ENCODE measurements at places on chromosomes 4 and X.

DNA sequence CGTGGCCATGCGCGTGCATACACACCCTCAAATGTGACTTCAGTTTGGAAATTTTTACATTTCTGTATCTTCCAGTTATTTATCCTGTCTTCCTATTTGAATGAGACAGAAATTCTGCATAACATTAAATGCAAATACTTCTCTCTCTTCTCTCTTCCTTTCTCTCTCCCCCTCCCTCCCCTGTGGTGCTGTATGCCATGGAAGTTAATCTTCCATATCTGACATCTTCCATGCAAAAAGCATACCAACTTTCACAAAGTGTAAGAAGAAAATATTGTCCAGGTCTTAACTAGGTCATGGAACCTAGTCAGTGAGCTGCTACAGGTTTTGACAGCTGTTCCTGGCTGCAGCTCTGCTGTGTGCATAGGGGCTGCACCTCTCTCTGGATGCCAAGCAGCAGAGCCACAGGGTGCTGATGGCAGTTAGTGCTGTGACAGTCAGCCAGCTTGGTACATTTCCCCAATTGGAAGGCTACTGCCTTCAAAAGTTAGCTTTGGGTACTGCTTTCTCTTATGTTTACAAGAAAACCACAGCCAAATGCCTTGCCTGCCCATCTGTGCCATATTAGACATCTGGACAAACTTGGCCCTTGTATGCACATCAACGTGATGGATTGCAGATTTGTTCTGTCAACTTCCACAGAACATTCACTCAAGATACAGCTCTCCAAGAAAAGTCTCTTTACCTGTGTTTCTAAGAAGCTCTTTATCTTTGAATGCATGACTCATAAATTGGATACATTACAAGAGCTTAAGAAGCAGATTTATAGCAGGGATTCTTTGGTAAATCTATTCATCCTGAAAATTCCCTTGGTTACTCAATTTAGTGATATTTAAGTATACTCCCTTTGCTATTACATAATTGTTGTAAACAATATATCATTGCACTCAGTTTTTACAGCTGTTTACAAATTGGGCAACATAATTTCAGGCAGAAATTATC lies 623.8 kb downstream of the EPHA5 start:
- DNase-seq, result no peak

DNA sequence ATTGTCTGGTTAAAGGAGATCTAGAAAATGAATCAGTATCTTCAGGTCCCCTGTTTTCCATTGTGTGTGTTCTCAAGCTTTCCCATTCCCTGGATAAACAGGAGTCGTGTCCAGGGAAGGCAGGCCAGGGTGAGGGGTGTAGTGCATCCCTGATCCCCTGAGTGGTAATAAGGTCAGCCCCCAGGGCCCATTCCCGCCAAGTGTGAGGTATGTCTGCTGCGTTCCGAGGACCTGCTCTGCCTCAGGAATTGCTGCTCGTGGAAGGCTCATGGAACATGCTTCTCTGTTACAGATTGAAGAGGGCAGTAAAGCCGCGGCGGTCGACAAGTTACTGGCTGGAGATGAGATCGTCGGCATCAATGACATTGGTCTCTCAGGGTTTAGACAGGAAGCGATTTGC lies 87.1 kb downstream of the SHROOM2 start:
- DNase-seq, result no peak

GRCh38 chr4:85393201-85393600 lies 81.7 kb upstream of the ARHGAP24 start:
- no peak for DNase-seq

DNA sequence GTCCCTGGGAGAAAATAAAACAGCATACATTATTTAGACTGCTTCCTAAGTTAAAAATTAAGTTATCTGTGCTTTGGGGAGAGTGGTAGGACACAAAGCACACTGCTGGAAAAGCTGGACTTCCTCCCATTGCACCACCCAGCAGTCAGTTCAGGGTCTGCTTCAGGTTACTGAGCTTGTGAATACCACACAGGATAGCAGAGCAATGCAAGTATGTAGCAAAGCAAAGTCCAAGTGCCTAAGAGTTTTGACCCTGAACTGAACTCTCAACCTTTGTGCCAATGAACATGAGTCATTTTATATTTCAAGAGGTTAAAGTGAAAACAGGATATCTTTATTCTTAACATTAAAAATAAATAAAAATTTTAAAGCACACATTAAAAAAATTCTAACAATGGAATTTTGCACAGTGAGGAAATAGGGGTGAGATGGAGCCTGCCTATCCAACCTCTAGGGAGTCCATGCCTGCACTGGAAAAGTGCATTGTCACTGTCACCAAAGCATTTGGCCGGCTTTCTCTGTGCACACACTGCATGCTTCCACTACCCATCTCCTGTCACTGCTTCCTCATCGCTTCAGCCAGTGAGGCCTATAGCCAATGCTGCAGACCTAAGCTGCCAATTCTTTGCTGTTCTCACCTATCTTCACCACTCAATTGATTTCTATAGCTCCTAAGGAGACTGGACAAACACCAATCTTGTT lies 50.9 kb downstream of the ABCG2 start:
- no peak for DNase-seq

GRCh38 chr4:112593438-112594133 lies 43.1 kb downstream of the ZGRF1 start:
- no peak for DNase-seq

GRCh38 chr4:159174645-159175084 lies 71.8 kb downstream of the RAPGEF2 start:
- no peak for DNase-seq

DNA sequence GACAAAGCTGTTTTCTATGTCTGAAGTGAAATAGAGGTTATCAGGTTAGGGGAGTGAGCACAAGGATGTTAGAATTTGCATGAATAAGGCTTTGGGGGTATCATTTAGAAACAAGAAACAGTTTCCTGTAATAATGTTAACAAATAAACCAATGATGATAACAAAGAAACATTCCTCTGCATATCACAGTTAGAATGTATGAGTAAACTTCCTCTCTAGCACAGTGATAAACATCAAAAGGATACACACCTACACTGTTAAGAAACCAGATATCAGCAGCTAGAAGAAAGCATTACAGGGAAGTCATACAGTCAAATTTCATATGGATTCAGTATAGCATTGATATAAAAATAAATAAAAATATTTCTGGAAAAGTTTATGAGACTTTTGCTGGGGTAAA lies 340.0 kb upstream of the MAGEB16 start:
- no peak for DNase-seq

DNA sequence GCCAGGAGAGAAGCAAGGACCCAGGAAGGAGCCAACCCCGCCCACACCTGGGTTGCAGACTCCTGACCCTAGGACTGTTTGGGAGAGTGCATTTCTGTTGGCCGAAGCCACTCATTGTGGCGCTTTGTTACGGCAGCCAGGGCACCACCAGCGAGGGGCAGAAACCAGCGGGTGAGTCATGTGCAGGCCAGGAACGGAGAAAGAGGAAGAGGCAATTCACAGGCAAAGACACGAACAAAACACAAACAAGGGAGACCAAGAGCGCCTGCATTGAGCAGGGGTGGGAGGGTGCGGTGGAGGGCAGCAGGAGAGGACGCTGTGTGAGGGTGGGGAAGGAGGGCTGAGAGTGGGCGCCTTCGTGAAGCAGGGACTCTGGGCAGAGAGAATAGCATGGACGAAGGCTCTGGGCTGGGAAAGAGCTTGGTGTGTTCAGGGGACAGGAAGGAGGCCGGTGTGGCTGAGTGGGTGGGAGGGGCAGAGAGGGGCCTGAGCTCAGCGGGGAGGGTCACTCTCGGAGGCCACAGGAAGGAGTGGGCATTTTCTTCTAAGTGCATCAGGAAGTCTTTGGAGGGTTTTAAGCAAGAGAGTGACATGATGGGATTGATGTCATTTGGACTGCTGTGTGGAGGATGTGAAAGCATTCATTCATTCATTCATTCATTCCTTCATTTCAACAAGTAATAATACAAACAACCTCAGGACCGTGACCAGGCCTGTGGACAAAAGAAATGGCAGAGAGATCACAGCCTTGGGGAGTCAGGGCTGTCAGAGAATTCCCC lies 12.2 kb upstream of the WFS1 start:
- no peak for DNase-seq
